ENCODE measurements at places on chromosomes 6 and 20.

GRCh38 chr6:14811775-14812428 lies 434.0 kb upstream of the JARID2 start:
- DNase-seq = no peak

GRCh38 chr6:154921482-154921881 lies 73.6 kb upstream of the TIAM2 start:
- DNase-seq = no peak

DNA sequence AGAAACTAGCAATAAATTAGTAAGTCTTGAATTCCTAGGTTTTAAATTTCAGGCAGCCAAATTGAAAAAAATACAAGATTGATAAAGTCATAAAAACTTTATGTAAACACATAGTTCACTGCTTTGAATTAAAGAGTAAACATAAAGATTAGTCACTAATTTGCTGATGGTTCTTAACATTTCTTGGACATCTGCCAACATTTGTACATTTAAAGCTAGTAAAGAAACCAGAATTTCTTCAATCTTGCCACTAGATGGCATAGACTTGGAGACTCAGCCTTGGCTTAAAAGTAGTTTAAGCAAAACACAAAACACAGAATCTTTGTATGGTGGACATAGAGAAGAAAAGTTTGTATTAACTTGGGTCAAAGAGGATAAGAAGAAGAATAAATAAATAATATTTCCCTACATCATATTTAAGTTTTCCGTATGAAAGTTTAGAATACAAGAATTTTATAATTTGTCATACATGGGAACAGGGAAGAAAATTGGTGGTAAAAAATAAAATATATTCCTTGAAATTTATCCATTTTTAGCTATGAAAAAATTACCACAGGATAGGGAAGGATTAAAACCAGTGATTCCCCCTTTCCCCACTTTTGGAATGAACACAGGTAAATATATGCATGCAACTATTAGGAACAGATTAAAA lies 41.7 kb upstream of the FAM135A start:
- DNase-seq = no peak

GRCh38 chr6:139172567-139172966 lies 37.7 kb downstream of the HECA start:
- no peak for DNase-seq

DNA sequence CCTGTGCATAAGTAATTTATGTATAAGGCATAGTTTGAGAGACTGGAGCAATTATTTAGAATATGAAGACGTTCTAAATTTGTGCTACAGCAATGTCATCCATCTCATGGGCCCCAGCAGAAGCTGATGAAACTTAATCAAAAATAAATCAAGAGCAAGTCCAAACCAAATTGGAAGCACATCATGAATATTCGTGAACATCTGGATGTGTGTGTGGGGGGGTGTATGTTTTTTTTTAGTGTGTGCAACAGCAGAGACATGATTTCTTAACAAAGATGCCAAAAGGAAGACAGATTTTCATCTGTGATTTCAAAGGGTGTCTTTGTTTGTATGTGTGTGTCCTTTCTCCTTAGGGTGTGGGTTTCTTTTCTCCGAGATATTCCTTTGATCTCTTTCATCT lies 58.9 kb downstream of the SASH1 start:
- no peak for DNase-seq

- no peak for DNase-seq
These were observed 8.0 kb upstream of the SLC17A3 start for GRCh38 chr6:25882051-25882496.

DNA sequence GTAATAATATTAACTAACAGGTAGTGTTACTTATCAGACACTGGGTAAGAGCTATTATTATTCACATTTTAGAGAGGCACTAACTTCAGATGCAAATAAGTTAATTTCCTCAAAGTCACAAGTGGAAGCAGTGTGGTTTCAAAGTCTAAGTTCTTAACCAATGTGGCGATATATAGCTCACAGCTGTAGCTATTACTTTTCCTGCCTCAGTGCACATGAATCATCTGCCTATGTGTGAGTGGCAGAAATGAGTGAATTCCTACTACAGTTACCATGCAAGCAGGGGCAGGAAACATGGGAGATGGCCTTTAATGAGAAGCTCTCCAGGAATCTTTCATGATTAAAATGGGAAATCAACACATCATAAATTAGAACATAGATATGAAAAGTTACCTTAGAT lies 126.2 kb upstream of the EYA4 start:
- no peak for DNase-seq

DNA sequence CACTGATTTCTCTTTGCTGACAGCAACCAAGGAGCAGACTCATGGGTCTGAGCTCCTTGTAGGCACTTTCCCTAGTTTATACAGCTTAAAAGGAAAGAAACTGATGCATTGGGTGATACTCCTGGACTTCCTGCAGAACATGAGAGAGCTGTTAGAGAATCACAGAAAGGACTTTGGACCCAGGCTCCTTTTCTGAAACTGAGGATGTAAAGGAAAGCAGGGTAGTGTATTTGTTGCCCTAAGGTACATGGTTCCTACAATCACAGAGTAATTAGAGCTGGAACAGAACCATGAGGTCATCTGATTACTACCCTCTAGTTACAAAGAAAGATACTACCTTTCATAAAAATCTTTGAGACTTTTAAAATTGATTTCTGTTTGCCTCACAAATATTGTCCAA lies 477.1 kb upstream of the SPTLC3 start:
- no peak for DNase-seq

GRCh38 chr20:33192912-33193501 lies 24.1 kb upstream of the BPIFA3 start:
- DNase-seq = no peak

- no peak for DNase-seq
These were observed 72.9 kb upstream of the DSP start for GRCh38 chr6:7468382-7469081.

DNA sequence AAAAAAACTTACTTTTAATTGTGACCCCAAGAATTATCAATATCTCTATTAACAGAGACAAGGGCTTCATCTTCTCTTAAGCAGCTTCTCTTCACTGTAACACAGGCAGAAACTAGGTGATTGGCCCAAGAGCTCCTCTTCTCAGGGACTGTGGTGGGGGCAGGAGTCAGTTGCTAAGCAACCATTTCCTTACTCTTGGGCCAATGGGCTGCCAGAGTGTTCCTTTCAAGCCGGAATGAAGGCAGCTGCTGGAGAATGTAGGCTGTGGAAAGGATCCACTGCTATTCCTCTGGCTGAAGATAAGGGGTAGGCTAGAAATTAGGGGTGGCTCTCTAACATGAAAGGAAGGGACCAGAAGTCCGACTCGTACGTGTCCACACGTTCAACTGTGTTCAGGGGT lies at the start of gene SEL1L2:
TSS of gene SEL1L2 (minus strand) at position 150 of the 400 bp plus-strand sequence. CDS start at position 70, 80 bp downstream.
- no peak for DNase-seq

Measured in stimulated activated CD4-positive, alpha-beta T cell treated with anti-CD3 and anti-CD28 coated beads, Interleukin-1b, Interleukin-23, amount 100 ng/mL, for 4 hours (primary cell).